ENCODE measurements at places on chromosomes 2 and 18. TPM values are rescaled to one million over a fixed set of nuclear protein-coding genes. Genes with fewer than 3 reads are reported as not detected.

The CAB39 gene
- 83.9 TPM for total RNA-seq

The ADRA2B gene
- 0.87 TPM for total RNA-seq

The IL1R2 gene
- total RNA-seq, result 1.3 TPM

The POTEJ gene
- total RNA-seq, result 0.76 TPM

The ST8SIA3 gene
- total RNA-seq, result 0.04 TPM

The TOGARAM2 gene
- 0.47 TPM for total RNA-seq

The NOSTRIN gene
- 19.1 TPM for total RNA-seq

The REG3G gene
- not detected for total RNA-seq

The SP9 gene
- not detected for total RNA-seq

The MAP3K19 gene
- 1.1 TPM for total RNA-seq

The GRHL1 gene
- 10.9 TPM for total RNA-seq

DNA sequence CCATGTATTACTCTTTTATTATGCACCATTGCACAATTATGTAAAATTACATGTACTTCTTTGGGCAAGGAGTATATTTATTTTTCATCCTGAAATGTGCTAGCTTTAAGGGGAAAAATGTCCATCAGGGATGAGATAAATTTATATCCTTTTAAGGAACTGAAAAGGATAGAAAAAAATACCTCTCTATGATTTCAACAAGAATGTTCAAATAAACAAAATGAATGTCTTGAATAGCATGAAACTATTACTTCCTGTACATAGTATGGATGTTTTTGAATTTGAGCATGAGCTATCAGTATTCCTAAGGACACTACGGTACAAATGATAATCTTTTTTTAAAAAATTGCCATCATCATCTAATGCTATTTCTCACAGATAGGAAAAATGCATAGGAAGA is 1611.9 kb upstream of the ZEB2 start:
- no peak for DNase-seq

- DNase-seq, result no peak
Measured at GRCh38 chr2:119546447-119546767, 2.2 kb downstream of the CFAP221 start.

- no peak for DNase-seq
Measured at GRCh38 chr2:38260469-38260868, 116.6 kb downstream of the ATL2 start.

DNA sequence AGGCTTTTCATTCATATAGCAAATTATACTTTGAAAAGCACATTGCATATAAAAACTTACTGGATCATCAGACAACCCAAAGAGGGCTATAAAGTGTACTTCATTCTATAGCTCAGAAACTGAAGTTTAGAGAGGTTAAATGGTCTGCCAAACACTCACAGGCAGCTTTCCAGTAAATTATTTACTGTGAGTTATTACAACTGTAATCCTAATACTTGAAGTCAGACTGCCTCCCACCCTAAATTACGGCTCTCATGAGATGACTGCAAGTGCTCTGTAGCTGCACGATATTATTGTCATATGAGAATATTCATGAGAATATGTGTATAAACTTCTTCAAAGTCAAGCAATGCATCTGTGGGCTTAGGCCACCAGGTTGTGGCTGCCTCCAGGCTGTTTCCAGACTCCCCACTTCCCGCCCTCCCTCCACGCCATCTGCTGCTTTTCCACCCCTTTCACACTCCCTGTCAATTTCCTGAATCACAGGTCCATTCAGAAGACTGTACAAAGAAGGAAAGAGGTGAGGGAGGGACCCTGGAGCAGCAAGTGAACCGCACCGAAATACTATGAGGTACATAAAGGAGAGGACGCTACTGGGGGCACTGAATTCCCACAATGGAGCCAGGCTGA is 111.1 kb upstream of the SPOPL start:
- DNase-seq, result no peak

- peak; percentile 34 for DNase-seq
Measured at GRCh38 chr2:54176577-54176976, 61.2 kb downstream of the ACYP2 start.

GRCh38 chr2:55712477-55713060 is 18.9 kb upstream of the PNPT1 start:
- DNase-seq, result peak; percentile 48

DNA sequence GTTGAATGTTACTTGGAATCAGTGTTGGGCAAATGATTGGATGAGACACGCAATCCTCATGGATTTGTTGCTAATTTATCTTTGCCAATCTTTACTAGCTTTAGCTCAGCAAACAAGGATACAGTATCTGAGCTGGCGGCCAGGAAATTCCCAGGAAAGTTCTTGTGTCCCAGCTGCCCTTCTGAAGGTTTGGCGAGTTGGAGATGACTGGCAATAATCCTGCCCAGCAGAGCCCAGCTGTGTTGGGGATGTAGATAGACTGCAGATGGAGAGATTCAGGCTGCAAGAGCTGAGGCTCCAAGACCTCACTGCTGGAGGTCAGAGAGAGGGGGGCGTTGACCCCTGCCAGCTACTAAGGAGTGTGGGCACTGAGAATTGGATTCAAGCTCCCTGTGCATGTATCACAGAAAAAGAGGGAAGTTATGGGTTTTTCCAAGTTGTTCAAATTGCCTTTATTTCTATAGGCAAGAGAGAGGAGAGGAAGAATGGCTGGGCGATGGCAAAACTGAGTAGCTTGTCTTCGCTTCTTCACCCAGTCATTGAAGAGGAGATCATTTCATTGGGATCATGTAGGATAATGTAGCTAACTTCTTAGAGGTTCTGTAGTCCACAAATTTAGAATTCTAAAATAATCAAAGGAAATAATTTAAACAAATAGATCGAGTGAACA is 506.8 kb upstream of the LRATD1 start:
- DNase-seq, result no peak

DNA sequence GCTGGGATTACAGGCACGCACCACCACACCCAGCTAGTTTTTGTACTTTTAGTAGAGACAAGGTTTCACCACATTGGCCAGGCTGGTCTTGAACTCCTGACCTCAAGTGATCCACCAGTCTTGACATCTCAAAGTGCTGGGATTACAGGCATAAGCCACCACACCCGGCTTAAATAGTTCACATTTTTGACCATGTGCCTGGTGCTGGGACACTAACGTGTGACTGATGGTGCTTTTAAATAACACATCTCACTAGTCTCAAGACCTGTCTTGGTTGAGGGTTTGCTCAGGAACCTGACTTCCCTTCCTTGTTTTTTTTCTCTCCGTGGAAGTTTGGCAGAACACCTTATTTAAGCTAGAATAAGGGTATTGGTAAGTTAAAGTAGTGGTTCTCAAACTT is 8.5 kb downstream of the FMNL2 start:
- DNase-seq, result no peak

DNA sequence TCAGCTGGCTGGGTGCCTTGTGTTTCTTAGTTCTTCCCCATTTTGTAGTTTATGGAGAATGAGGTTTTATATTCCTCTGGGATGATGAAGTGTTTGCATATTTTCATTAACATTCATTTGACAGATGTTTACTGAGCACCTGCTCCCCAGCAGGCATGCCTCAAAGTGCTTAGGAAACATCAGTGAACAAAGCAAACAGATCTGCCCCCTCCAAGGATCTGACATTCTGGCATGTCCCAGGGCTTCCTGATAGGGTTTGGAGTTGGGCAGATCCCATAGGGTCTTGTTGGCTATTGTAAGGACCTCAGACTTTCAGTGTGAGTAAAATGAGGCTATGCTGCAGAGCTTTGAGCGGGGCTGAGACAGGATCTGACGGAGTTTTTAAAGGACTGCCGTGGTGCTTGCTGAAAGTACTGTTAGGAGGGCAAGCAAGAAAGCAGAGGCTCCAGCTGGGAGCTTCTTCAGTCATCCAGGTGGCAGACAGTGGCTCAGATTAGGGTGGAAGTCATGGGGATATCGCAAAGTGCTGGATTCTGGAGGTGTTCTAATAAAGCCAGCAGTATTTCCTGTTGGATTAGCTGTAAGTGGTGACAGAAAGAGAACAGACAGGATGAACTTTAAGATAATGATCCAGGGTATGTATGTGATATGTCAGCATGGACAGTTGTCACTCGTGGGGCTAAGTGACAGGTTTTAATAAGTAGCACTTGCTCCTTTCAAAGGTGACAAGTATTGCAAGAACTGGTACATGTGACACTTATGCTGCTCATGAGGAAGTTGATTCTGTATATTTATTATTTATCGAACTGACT is 11.3 kb upstream of the IAH1 start:
- no peak for DNase-seq

GRCh38 chr2:197096649-197097048 is 170.1 kb upstream of the PGAP1 start:
- DNase-seq, result no peak

DNA sequence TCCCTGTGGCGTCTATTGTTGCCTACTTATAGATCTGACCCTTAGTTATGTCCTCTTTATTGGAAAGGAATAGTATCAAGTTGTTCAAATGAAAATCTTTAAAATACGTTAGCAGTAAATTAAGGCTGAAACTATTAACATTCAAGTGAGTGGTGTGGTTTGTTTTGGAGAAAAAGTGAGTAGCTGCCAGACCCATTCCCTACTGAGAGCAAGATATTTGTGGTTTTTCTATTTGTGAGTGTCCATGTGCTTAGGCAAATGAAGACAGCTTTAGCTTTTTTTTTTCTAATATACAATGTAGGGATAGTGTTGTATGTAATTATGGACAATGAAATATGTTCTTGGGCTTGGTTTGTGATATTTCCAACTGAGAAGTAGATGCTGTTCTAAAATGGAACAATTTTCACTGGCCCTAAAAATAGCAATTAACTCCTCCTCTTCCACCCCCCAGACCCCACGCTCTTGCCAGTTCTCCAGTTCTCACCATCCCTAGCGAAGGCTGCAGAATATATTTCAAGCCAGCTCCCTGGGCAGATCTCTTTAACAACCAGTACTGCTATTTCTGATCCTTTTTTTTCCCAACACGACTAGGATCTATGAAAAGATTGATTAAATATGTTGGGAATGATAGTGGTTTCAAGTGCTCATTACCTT is 83.1 kb downstream of the CCDC85A start:
- no peak for DNase-seq

DNA sequence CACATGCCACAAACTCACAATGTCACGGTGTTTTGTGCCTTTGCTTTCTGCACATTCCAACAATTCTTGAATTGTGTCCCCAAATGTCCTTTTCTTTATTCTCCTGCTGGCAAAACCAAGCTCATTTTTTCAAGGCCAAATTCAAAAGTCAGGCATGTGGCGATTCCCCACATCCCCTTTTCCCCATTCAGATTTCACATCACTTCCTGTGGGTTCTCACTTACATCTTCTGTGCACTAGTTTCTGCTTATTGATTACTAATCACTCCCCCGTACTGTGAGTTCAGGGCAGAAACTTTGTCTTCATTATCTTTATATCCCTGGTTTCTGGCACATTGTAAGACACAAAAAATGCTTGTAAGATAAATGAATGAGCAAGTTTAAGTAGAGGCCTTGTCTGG is 69.2 kb downstream of the AP1S3 start:
- DNase-seq, result no peak

- no peak for DNase-seq
Measured at GRCh38 chr2:8648441-8649213, 33.2 kb upstream of the ID2 start.

DNA sequence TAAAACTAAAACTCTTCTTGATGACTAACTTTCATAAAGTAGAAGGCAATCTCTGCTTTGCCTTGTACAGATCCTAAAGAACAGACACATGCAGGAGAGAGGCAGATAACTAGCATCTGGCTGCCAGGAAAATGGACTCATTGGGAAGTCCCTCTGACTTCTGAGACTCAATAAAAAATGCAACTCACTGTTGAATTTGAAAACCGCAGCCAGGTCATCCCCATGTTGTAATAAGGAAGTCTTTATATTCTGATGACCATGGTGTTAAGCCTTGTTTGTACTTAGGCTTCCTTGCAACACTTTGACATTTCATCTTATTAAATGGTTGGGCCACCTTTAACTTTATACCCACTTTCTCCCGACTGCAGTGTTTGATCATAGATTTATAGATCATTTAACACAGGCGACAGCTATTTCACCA is 375.1 kb upstream of the KCNH7 start:
- no peak for DNase-seq

DNA sequence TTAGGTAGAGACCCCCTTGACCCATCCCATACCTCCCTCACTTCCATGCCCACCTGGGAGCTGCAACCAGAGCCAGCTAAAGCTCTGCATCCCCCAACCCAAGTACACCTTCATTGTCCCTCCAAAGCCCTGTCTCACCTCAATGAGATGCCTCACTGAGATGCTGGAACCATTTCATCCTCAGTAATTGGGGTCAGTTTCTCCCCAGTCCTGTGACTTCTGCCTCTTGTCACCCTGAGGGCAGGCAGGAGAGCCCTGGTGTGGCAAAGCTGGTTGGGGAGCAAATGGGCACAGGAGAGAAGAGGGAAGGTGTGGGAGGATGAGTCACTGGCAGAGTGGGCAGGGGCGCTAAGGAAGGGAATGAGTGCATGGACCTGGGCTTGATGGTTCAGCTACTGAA is 27.9 kb upstream of the NT5DC4 start:
- no peak for DNase-seq

GRCh38 chr2:73109431-73110167 is 3.1 kb downstream of the RAB11FIP5 start:
- no peak for DNase-seq

- DNase-seq, result no peak
Measured at GRCh38 chr2:233853883-233854240, 473 bp downstream of the HJURP start.

- DNase-seq, result no peak
Measured at GRCh38 chr2:125643585-125643984, 1012.4 kb upstream of the GYPC start.

DNA sequence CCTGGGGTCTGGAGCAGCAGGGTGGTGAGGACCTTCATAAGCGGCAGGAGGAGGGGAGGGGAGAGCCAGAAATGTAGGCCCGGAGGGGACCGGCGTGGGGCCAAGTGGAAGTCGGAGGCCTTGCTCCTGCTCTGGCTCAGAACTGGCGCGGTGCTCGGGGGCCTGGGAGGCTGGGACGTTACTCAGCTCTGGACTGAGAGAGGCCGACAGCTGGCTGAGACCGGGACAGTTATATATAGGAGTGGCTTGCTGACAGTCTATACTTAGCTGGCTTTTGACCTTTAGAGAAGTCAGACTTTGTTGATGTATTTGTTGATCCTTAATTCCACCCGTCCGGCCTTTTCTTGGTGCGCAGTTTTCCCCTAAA is 15.7 kb downstream of the IGFBP5 start:
- no peak for DNase-seq

- DNase-seq, result no peak
Measured at GRCh38 chr2:225020168-225020849, 22.0 kb downstream of the DOCK10 start.

DNA sequence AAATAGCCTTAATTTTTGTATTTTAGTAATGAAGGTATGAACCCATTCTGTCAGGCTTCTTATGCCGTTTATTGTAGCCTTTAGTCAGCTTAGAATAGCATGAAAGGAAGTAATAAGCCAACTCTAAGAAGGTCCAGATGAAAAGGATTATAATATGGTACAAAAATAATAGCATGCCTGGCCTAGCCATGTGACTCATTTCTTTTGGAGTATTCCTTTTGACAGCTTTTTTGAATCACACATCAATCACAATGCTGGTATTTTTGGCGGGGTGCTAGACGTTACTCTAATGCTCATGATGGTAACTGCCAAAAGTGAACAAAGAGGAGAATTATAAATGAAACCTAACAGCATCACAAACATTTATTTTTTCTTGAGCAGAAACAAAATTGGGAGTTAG is 19.9 kb downstream of the FMNL2 start:
- DNase-seq, result no peak

GRCh38 chr18:66495844-66496243 is 108.0 kb downstream of the CDH19 start:
- DNase-seq, result peak; percentile 85

- DNase-seq, result peak; percentile 23
Measured at GRCh38 chr18:24270937-24271380, 126.7 kb downstream of the OSBPL1A start.
